AG08395 (cell line): ENCODE measurements at places on chromosomes 12 and 14.
A peak's percentile ranks its signal among the peaks of the same experiment; 100 is the strongest.

DNA sequence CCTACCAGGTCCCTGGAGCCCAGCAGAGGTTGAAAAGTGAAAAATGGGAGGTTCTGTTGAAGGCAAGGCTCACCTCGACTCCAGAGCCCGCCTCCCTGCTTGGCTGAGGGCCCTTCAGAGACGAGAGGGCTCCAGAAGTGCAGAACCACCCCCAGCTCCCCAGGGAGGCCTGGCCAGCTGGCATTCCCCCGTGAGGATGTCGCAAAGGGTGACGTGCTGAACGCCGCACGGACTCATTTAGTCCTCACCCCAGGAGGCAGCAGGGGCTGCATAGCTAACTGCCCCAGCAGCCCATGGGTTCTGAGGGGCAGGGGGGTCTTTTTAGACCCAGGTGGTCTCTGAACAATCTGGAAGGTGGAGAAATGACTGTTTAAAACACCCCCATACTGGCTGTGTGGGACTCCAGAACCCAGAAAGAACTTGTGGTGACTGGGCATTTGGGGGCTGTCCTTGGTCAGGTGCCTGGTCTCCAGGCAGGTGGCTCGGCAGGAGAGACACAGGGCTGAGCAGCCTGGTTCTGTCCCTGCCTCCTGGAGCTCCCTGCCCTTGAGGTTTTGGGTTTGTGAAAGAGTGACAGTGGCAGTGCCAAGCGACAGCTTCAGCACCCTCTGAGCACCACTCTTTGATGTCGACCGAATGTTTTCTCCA, 32.0 kb downstream of the ANAPC7 start:
- DNase-seq: no peak

GRCh38 chr14:103700753-103701490, 14.3 kb downstream of the XRCC3 start:
- DNase-seq: no peak

- no peak for DNase-seq
These were observed 258.6 kb upstream of the TMPO start for GRCh38 chr12:98256830-98257229.

- peak; percentile 54 for DNase-seq
These were observed 1.3 kb upstream of the TEDC1 start for GRCh38 chr14:105489542-105490266.

DNA sequence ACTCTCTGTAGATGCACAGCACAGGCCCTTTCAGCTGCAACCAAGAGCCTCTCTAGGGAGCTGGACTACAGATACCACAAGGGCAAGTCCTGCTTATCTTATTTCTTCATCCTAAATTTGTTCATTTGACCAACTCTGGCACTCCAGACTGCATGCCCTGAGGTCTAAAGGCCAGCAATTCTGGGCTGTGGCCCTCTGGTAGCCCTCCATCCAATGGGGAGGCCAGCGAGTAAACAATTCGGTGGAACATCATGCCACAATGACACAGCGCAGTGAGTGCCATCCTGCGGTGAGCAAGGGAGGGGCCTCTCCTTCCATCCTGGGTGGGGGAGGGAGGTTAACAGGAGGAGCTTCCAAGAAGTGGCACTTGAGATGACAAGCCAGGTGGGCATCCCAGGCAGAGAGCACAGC, 652 bp upstream of the SELPLG start:
- no peak for DNase-seq

DNA sequence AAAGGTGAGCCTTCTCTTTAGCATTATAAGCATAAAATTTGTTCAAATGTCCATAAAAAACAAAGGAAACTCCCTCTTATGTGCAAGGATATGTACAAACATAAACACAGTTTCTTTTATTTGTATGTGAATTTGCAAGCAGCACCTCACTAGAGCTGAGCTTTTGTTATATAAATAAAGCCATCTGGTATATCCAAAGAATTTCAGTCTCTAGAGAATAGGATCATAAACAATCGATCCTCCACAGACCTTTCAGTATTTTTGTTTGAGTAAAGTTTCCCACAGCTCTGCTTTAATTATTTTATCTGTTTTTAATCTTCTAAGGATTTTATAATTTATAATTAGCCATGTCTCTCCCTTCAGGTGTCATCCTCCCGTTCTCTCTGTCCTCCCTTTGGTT, 89.2 kb downstream of the OTOGL start:
- DNase-seq: no peak
